Stimulated activated CD4-positive, alpha-beta T cell treated with anti-CD3 and anti-CD28 coated beads, Interleukin-12 subunit alpha, Interleukin-12 subunit beta, amount 100 ng/mL, for 4 hours (primary cell): ENCODE measurements at places on chromosomes 4 and X.

DNA sequence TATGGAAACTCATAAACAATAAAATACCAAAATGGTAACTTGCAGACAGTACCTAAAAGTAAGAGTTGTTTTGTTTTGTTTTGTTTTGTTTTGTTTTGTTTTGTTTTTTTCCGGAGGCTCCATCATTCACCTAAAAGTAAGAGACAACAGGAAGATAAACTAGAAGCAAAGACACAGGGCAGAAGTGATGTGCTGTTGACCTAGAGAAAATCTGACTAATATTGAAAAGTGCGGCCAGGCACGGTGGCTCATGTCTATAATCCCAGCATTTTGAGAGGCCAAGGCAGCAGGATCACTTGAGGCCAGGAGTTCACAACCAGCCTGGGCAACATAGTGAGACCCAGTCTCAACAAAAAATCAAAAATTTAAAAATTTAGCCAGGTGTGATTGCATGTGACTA is 5.6 kb upstream of the CENPC start:
- DNase-seq, result no peak

DNA sequence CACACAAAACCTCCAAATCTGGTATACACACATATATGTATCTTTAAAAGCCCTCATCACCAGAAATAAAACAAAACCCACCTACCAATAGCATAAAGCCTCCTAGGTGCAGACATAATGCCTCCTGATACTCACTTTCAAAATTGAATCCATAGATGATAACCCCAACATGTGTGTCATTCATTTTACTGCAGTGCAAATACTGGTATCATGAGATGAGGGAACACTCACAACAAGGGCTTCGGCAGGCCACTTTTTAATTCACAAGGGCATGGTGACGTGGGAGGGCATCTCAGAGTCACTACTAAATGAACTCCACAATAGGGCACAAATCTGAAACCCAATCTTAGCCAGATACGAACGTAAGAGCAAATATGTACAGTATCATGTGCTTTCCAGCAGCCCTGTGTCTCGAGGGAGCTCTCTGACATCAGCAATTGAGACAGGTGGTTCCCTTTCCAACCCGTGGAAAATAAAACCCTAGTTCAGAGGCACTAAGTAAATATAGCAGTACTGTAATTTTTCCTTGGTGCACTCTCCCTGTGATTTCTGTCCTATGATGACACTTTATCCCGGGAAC is 14.1 kb upstream of the PPARGC1A start:
- no peak for DNase-seq

DNA sequence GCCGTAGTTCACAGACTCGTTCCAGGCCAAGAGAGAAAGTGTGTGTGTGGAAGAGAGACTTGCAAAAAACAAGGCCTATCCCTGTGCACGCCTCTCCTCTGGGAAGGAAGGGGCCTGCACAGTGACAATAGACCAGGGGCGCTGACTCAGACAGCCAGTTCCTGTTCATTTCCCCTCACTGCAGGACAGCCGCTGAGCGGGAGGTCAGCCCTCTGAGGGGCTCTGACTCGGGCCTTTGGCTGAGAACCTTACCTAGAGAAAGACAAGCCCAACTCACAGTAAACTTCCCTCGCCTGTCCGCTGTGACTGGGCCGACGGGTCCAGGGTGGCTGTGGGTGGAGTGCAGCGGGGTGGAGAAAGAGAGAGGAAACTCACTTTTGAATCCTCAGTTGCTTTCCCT is 52.1 kb downstream of the RTL5 start:
- no peak for DNase-seq

DNA sequence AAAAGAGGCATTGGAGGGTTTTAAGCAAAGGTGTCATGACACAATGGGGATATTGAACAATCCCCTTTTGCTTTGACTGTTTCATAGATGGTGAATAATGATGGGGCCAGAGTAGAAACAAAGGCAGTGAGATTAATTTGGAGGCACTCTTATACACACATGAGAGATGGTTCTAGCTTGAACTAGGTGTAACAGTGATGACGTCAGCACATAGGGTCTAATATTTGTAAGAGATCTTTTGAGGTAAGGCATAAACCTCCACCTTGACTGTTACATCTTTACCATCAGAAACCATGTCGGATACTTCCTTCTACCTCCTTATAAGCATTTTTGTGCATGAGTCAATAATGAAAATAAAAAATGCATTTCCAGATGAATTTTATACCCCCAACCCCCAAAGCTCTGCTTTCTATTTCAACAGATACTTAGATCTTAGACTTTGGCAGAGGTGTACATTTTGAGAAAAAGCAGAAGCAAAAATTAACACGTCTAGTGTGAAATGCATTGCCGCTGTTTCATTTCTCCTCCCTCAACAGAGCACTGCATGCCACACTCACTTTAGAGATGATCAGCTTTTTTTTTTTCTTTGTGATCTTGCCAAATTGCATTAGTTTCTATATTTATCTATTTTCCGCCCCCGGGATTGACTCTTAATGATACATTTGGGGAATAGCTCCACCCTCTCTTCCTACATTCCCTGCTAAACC is 87.2 kb downstream of the HS3ST1 start:
- DNase-seq, result no peak
